ENCODE measurements at places on chromosomes 12 and 14. TPM values are rescaled to one million over a fixed set of nuclear protein-coding genes. Genes with fewer than 3 reads are reported as not detected.

DNA sequence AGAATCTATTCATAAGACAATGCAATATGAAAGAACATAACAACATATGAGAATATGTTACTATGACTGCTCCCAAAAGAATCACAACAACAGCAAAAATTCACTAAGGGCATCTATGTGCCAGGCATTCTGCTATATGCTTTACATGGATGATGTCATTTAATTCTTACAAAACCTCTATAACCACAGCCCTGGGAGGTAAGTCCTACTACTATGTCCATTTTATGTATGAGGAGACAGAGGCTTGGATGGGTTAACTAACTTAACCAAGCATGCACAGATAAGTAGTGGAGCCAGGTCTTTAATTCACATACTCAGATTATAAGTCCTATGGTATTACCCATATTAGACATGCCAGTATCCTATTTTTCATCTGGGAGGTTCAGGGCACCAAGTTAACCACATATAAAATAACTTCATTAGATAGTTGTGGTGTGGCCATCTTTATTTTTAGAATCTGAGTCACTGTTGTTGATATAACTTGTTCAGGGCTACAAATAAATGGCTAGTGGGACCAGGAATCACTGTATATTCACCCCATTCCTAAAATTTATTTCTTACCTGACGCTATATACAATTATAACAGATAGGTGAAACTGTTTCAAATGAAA, 33.2 kb upstream of the RAD51AP1 start:
- H3K4me3 ChIP-seq = no peak overlapping the region
- no peak overlapping the region for H3K27ac ChIP-seq
- H3K27me3 ChIP-seq = no peaks in the 10 kb centered on the region
- H3K36me3 ChIP-seq = peaks cover 5% of the 10 kb centered on the region

DNA sequence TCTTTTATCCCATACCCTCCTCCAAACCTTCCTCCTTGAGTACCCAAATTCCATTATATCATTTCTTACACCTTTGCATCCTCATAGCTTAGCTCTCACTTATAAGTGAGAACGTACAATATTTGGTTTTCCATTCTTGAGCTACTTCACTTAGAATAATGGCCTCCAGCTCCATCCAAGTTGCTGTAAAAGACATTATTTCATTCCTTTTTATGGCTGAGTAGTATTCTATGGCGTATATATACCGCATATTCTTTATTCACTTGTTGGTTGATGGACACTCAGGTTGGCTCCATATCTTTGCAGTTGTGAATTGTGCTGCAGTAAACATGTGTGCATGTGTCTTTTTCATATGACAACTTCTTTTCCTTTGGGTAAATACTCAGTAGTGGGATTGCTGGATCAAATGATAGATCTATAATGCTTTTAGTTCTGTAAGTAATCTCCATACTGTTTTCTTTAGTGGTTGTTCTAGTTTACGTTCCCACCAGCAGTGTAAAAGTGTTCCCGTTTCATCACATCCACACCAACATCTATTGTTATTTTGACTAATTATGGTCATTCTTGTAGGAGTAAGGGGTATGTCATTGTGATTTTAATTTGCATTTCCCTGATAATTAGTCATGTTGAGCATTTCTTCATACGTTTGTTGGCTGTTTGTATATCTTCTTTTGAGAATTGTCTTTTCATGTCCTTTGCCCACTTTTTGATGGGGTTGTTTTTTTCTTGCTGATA, 10.1 kb downstream of the RAB21 start:
- no peak for DNase-seq
- no peaks in the 10 kb centered on the region for H3K36me3 ChIP-seq
- H3K4me3 ChIP-seq = no peak overlapping the region
- H3K4me1 ChIP-seq = no peaks in the 10 kb centered on the region
- H3K27me3 ChIP-seq = no peaks in the 10 kb centered on the region
- no peak overlapping the region for H3K27ac ChIP-seq

SOAT2 gene
- 0.41 TPM for total RNA-seq

CLEC2D gene
- 5.5 TPM for total RNA-seq

KERA gene
- total RNA-seq = not detected

AJUBA gene
- 5.2 TPM for total RNA-seq

ACSM4 gene
- not detected for total RNA-seq
